Stimulated activated CD4-positive, alpha-beta T cell treated with anti-CD3 and anti-CD28 coated beads, Interleukin-2, amount 100 ng/mL, for 24 hours (primary cell): ENCODE measurements at places on chromosomes 13 and 19.
A peak's percentile ranks its signal among the peaks of the same experiment; 100 is the strongest.

DNA sequence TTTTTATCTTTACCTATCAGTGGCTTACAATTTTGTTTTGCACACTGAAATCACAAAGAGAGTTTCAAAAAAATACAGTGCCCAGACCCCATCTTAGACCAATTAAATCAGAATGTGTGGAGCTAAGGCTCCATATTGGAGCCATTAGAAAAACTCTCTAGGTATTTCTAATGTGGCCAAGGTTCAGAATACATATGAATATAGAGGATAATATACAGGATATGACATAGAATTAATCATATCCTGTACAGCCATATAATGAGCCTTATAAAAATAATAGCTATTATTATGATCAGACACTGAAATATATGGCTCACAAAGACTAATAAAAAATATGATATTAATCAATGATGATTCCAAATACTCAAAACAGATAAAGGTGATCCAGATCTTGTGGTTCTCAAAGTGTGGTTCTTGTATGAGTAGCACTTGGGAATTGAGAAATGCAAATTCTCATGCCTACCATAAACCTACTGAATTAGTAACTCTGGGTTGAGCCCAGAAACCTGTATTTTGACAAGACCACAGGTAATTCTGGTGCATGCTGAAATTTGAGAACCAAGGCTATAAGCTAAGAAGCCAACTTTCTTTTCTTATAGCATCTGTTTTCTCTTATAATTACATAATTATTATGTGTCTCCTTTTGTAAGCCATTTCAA, 408.0 kb downstream of the DIAPH3 start:
- no peak for DNase-seq

DNA sequence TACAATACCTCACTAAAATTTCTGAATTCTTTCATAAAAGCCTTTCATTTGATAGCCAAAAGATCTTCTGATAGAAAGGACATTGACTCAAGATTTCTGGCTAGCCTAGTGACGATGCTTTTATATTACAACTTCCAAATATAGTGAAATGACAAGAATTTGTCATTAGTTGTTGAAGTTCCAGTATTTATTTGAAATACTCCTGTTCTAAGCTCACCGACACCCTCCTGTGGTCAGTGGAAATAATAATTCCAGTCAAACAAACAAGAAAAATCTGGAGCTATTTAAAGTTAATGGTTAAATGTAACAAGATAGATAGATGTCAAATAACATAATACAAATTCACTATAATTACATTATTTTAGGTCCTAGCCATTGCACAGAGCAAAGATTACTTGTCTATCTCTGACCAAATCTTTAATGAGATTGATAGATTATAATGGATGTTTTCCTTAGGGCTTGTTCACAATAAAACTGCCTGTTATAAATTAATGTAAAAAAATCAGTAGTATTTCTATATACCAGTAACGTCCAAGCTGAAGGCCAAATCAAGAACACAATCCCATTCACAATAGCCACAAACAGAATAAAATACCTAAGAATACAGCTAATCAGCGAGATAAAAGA, 195.5 kb downstream of the RGCC start:
- peak; percentile 8 for DNase-seq

GRCh38 chr13:34611671-34612070, 330.4 kb upstream of the NBEA start:
- no peak for DNase-seq

DNA sequence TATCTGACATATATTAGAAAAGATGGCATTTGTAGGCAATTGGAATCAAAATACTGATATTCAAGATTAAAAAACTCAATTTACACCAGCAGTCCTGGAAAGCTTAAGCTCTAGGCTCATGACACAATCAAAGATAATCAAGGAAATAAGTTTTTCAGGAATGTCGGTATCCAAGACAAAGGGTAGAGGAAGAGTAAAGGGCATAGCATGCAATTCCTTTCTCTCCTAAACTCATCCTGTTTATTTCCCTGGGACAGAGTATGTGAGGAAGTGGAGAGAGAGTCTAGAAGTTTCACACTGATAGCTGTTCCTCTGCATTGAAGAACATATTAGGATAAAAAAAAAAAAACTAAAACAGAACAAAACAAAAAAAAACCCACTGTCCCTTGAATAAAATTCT, 2452.1 kb downstream of the PCDH9 start:
- DNase-seq, result no peak
